ENCODE measurements at places on chromosomes 2 and 18. TPM values are rescaled to one million over a fixed set of nuclear protein-coding genes. Genes with fewer than 3 reads are reported as not detected.
A peak's percentile ranks its signal among the peaks of the same experiment; 100 is the strongest.

DNA sequence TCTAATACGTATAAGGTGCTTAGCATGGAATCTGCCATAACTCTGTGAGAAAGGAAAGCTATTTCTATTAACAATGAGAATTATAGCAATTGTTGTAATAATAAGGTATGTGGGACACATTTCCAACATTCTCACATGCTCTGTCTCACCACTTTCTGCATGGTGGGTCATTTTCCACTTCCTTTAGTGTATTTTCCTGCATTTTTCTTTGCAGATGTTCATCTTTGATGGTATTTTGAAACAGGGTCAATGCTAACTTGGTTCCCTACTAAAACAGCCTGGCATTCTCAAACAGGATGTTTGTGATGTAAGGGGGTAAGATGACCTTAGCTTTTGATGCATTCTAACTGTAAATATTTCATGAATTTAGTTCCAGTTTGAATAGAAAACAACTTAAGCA is 54.7 kb downstream of the MYO1B start:
- no peak for DNase-seq

GRCh38 chr2:134451347-134451630 is 197.4 kb downstream of the MGAT5 start:
- DNase-seq, result no peak

DNA sequence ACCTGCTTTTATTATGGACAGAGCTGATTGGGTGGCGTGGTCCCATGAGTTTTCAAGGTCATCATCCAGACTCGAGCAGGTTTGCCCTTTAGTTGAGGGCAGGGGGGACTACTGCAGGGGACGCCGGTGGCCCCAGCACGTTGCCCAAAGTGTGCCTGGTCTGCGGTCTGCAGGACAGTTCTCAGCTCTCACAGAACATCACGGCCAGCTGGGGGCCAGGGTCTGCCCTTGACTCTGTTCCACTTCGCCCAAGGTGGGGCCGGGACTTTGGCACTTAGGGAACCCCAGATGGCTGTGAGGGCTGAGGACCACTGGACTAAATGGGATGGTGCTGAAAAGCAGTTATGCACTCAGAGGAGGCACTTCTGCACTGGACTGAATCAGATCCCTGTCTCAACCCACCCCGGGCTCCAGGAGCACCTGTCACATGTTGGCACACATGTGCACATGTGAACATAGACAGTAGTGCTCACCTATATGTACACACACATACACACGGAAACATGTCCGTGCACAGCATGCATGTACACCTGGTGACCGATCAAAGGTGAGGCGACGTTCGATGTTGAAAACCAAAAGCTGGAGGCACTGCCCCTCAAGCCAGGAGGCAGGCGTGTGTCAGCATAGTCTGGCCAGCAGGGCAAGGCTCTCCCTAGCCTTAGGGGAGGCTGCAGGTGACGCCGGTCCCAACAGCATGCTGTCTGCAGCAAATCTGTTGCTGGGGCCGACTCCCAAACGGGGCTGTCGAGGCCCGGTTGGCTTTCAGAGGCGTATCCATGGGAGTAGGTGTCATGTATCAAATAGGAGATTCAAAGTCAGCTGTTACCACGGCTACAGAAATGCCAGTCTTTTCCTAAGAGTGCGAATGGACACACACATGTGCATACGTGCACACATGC is 10.2 kb downstream of the ANO7 start:
- no peak for DNase-seq

Gene IKZF2
- total RNA-seq, result 7.9 TPM

DNA sequence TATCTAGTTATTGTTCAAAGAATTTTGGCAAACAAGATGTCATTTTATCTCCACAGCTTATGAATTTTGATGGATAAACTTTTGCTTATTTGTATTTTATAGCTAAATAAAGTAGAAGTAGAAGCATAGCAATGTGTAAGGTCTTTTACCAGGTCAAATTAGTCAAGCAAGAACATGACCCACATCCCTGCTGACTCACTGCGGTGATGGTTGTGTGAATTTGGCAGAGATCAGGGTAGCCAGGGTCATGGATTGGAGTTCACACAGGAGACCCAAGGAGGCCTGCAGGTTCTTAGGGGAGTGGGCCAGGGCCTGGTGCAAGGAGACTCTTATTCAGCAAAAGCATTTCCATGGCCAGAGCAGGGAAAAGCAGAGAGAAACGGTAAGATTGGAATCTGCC is 18.7 kb downstream of the SP140 start:
- no peak for DNase-seq

Gene PROKR1
- total RNA-seq, result 0.04 TPM

Gene GMPPA
- 35.0 TPM for total RNA-seq

DNA sequence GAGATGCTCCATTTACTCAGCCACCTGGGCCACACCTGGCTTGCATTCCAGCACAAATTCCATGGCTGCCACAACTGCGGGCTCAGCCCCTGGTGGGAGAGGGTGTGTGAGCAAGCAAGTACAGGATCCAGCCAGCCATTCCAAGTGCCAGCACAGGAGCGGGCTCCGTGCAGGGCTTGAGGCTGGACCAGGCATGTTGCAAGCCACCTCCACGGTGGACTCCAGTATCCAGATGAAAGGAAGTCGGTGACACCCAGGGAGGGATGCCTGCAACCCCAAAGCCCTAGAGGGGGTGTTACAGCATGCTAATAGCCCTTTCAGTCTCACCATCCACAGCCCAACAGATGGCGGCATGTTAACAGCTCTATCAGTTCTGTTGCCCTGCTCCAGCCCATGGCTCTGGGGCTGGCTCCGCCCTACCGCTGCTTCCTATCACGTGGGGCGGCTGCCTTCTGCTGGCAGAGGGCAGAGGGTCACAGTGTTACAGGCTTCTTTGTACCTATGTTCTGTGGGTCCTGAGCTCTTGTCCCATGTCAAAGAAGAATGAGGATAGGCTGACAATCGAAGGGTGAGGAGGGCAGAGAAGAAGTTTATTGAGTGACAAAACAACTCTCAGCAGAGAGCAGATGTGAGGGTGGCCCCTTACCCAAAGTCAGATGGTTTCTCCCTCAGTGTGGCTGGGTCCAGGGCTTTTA is 11.7 kb upstream of the GORASP2 start:
- DNase-seq, result no peak

GRCh38 chr2:144683107-144683753 is 163.3 kb upstream of the ZEB2 start:
- no peak for DNase-seq

DNA sequence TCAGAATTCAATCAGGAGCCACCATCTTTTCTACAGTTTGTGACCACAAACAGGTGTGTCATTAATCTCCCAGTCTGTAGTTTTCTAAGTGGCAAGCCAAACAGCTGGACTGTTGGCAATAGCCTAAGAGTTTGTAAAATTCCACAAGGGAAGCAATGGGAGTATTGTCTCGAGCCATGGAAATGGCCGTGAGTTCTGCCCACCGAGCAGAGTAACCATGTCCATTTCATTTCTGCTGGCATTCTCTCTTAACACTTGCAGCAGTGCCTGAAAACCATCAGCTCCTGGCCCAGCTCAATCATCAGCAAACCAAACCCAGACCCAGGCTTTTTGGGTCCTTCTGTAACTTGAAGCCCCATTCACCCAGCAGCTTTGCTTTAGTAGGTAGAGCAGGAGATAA is 387.8 kb upstream of the CDH7 start:
- no peak for DNase-seq

- DNase-seq, result peak; percentile 45
Observed at GRCh38 chr2:216349366-216349765, 22.9 kb downstream of the MARCHF4 start.

DNA sequence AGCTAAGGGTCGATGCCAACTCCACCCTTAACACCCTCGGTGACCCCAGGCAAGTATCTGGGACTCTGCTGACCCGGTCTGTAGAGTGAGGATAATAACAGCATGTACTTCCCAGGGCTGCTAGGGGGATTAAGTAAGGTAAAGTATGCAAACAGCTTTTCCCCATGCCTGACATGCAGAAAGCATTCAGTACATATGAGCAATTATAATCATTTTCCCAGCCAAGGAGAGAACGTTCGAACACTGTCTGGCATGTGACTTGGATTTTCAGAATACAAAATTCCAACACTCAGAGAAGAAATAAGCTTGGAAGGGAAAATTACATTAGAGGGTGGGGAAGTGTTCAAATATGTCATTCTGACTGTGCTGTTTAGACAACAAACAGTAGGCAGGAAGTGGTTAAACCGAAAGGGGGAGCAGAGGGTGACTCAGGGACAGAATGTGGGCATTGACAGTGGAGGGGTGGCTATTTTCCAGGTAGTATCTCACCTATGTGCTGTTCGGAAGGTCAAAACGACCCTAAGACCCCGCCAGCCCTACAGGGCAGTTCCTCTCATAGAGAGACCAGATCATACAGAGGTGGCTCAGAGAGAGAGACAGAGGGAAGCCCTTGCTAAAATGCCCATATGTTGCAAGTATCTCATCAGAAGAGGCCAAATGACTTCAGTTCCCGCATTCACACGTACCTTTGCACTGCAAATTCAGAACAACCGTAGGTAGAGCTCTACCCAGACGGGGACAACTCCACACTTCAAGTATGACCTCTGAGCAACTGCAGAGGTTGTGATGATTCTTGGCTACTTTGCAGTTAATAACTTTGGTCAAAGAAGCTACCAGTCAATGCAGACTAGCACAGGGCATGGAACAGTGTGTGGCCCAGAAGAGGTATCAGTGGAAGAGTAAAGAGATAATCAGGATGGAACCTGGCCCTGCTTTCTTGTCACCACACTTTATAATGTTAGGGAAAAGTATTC is 14.8 kb downstream of the ASPRV1 start:
- DNase-seq, result no peak

DNA sequence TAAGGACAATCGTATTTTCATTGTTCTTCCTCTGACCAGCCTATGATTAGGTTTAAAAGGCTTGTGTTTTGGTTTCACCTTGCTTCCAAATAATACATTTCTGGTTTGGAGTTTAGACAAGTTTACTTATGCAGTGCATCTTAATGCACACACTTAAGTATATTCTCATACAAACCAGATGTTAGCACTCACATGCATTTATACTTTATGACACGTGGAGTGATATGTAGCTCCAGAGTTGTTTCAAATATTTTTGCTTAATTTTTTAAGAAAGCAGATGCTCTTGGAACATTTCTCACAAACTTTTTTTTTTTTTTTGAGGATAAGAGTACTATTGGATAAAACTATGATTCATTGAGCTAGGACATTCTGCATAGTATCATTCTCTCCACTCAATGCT is 109.9 kb downstream of the PDE1A start:
- DNase-seq, result no peak

- no peak for DNase-seq
Observed at GRCh38 chr2:3611589-3611988, 16.7 kb downstream of the COLEC11 start.

GRCh38 chr18:73458186-73458964 is 590.6 kb upstream of the NETO1 start:
- DNase-seq, result no peak

DNA sequence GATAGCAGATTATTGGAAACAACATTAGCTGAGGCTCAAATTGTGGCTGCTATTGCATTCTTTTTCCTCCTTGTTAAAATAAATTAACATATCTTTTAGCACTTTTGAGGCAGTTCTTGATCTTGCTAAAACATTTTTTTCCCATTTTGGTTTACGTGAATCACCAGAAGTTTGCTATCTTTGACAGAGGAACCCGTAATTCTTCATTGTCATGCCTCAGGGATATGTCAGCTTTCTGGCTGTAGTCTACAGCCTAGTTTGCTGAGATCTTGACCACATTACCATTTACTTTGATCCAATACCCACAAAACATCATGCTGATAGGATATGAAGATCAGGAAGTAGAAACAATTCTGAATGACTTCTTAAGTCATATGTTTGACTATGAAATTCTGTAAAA is 25.1 kb upstream of the FANCL start:
- DNase-seq, result no peak

DNA sequence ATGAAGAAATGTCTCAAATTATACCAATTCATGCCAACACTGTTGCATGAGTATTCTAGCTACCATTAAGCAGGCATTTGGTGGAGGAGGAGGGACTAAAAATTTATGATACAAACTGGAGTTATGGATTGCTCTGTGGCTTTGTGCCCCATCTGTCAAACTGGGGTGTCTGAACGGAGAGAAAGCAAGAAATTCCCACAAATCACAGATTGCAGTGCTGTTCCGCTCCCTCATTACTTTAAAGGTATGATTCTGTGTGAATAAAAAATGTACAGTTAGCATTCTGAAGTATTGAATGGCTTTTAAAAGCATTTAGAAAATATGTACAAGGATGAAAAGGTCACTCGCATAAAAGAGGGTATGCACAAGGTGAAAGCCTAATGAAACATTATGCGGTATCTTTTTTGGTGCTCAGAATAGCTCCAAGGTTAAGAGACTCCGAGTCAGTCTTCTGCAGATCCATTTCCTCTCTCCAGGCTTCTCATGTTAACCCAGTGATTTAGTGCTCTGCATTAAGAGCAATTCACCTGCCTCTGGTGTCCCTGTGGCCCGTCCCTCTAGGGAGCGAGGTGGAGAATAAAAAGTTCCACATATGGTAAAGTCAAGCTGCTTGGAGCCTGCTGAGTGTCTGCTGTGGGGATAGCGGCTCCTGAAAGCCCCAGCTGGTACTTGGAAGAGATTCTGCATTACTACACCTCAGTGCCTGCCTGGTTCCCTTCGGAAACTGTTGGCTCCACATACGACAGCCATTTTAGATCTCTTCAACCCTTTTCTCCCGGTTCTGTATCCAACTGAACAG is 184.2 kb downstream of the ZNF521 start:
- peak; percentile 68 for DNase-seq

GRCh38 chr2:215817046-215817445 is 196.3 kb downstream of the MREG start:
- no peak for DNase-seq
